ENCODE measurements at places on chromosomes 12 and 14. TPM values are rescaled to one million over a fixed set of nuclear protein-coding genes. Genes with fewer than 3 reads are reported as not detected.

- DNase-seq = peak; percentile 63
- peaks cover 4% of the 10 kb centered on the region for H3K36me3 ChIP-seq
- H3K4me3 ChIP-seq = no peak overlapping the region
- H3K27me3 ChIP-seq = peaks cover 51% of the 10 kb centered on the region
- H3K4me1 ChIP-seq = peaks cover 32% of the 10 kb centered on the region
- no peak overlapping the region for H3K27ac ChIP-seq
Observed at GRCh38 chr14:56002876-56003625, 115.2 kb upstream of the PELI2 start.

DNA sequence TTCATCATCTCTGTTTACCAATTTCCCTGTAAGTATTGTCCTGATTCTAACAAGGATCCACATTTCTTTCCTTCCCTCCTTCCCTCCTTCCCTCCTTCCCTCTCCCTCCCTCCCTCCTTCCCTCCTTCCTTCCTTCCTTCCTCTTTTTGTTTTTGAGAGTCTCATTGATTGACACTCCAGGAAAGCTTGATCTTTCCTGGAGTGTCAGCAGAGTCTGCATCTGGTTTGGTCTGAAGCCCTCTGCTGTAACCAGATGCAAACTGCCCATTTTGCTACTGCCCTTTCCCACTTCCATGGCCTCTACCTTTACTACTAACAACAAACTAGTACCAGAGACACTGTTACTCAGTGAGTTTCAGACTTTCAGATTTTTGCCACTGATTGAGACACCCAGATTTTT lies 14.4 kb upstream of the OR6C65 start:
- no peaks in the 10 kb centered on the region for H3K36me3 ChIP-seq
- no peaks in the 10 kb centered on the region for H3K4me1 ChIP-seq
- no peaks in the 10 kb centered on the region for H3K27me3 ChIP-seq
- no peak for DNase-seq

GRCh38 chr12:55906056-55906455 lies 21.6 kb downstream of the PYM1 start:
- no peak overlapping the region for H3K4me3 ChIP-seq
- H3K4me1 ChIP-seq = peaks cover 8% of the 10 kb centered on the region
- H3K27ac ChIP-seq = no peak overlapping the region
- no peaks in the 10 kb centered on the region for H3K27me3 ChIP-seq
- H3K36me3 ChIP-seq = peaks cover 7% of the 10 kb centered on the region
- no peak for DNase-seq

- no peaks in the 10 kb centered on the region for H3K4me1 ChIP-seq
- H3K27me3 ChIP-seq = peaks cover 24% of the 10 kb centered on the region
- H3K36me3 ChIP-seq = peaks cover 10% of the 10 kb centered on the region
- no peak for DNase-seq
- H3K27ac ChIP-seq = no peak overlapping the region
Observed at GRCh38 chr14:103207388-103208072, 84.3 kb downstream of the TNFAIP2 start.

- H3K27me3 ChIP-seq = peaks cover 12% of the 10 kb centered on the region
- H3K27ac ChIP-seq = no peak overlapping the region
- no peak overlapping the region for H3K4me3 ChIP-seq
- H3K36me3 ChIP-seq = no peaks in the 10 kb centered on the region
- H3K4me1 ChIP-seq = peaks cover 24% of the 10 kb centered on the region
Observed at GRCh38 chr14:104665114-104665656, 24.2 kb upstream of the INF2 start.

- no peaks in the 10 kb centered on the region for H3K36me3 ChIP-seq
- peak overlapping the region; percentile 92 for H3K27ac ChIP-seq
- H3K4me1 ChIP-seq = peaks cover 30% of the 10 kb centered on the region
- peak overlapping the region; percentile 89 for H3K4me3 ChIP-seq
Observed at GRCh38 chr14:66507181-66507721, 696 bp upstream of the GPHN start.

GRCh38 chr12:110742718-110743570 lies at the start of gene PPP1CC:
TSS of gene PPP1CC (minus strand) at chr12:110742891. CDS start at chr12:110742707, 184 bp downstream.
- no peaks in the 10 kb centered on the region for H3K27me3 ChIP-seq
- peaks cover 31% of the 10 kb centered on the region for H3K36me3 ChIP-seq
- H3K27ac ChIP-seq = peak within 1 kb of the TSS; percentile 99
- peak; percentile 94 for DNase-seq
- H3K4me3 ChIP-seq = peak within 1 kb of the TSS; percentile 99

GRCh38 chr12:110591451-110592051 lies 8.4 kb upstream of the PPTC7 start:
- H3K27ac ChIP-seq = peak overlapping the region; percentile 93
- peaks cover 23% of the 10 kb centered on the region for H3K4me1 ChIP-seq
- no peaks in the 10 kb centered on the region for H3K36me3 ChIP-seq
- H3K4me3 ChIP-seq = no peak overlapping the region
- DNase-seq = peak; percentile 8

- DNase-seq = no peak
- H3K4me1 ChIP-seq = peaks cover 9% of the 10 kb centered on the region
- no peak overlapping the region for H3K27ac ChIP-seq
- no peaks in the 10 kb centered on the region for H3K27me3 ChIP-seq
- H3K36me3 ChIP-seq = no peaks in the 10 kb centered on the region
Observed at GRCh38 chr12:53353257-53353655, 17.1 kb upstream of the SP7 start.

GRCh38 chr12:57518176-57518919 lies 2.0 kb downstream of the DDIT3 start:
- H3K27ac ChIP-seq = peak overlapping the region; percentile 100
- peak overlapping the region; percentile 94 for H3K4me3 ChIP-seq
- H3K36me3 ChIP-seq = peaks cover 62% of the 10 kb centered on the region
- peaks cover 41% of the 10 kb centered on the region for H3K4me1 ChIP-seq
- H3K27me3 ChIP-seq = no peaks in the 10 kb centered on the region

- H3K27me3 ChIP-seq = peaks cover 44% of the 10 kb centered on the region
- H3K4me1 ChIP-seq = peaks cover 7% of the 10 kb centered on the region
- H3K27ac ChIP-seq = no peak overlapping the region
- H3K4me3 ChIP-seq = no peak overlapping the region
- H3K36me3 ChIP-seq = no peaks in the 10 kb centered on the region
Observed at GRCh38 chr14:61932974-61933373, 170.8 kb downstream of the SNAPC1 start.

DNA sequence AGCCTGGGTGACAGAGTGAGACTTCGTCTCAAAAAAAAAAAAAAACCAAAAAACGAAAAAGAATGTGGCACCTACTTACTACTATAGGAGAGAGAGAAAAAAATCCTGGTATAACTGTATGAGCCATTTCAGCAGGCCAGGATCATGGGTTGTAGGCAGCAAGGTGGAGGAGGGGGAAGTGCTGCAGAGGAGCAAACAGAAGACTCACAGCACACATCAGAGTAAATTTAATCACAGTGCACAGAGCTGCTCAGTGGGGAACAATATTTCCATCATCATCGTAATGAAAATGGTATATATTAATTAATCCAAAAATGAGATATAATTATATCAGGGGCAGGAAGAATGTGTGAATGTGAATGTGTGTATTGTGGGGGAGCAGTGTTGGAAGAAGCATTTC lies 175.8 kb downstream of the SLC2A13 start:
- DNase-seq = no peak
- no peaks in the 10 kb centered on the region for H3K36me3 ChIP-seq
- no peaks in the 10 kb centered on the region for H3K4me1 ChIP-seq
- no peaks in the 10 kb centered on the region for H3K27me3 ChIP-seq
- H3K27ac ChIP-seq = no peak overlapping the region

DNA sequence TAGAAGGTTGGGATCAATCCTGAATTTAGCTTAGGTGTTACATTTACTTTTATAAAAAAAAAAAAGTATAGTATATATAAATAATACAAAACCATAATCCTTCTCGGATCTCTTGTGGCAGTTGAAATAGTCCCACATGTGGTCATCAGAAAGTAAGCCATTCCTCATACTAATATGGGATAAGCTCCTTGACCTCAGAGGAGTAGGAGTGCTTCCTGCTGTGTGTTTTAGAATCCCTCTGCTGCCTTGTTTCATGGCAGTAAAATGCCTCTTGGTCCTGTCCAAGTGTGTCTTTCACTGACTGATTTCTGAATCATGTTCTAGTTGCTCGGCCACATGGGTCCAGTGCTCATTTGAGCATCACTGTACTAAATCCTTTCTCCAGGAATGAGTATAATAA lies 117.0 kb downstream of the NTN4 start:
- no peaks in the 10 kb centered on the region for H3K36me3 ChIP-seq
- H3K27ac ChIP-seq = no peak overlapping the region
- no peaks in the 10 kb centered on the region for H3K4me1 ChIP-seq
- peaks cover 1% of the 10 kb centered on the region for H3K27me3 ChIP-seq
- H3K4me3 ChIP-seq = no peak overlapping the region

DNA sequence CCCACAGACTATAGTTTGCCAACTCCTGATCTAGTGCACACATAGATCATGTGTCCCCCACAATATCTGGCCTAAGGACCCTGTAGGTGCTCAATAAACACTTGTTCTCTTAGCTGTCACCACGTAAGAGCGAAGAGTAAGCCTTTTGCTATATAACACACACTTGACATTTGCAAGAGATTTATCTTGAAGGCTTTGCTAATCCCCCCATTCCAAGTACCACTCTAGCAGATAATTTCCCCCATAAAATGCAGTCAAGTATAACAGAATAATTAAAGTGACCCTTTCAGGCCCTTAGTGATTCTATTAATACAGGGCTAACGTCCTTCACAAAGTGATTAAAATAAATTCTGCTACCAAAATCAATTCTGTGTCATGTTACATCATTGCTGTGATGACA lies 87.5 kb downstream of the PLXNC1 start:
- peaks cover 14% of the 10 kb centered on the region for H3K36me3 ChIP-seq
- DNase-seq = no peak
- H3K4me3 ChIP-seq = no peak overlapping the region
- no peaks in the 10 kb centered on the region for H3K4me1 ChIP-seq

DNA sequence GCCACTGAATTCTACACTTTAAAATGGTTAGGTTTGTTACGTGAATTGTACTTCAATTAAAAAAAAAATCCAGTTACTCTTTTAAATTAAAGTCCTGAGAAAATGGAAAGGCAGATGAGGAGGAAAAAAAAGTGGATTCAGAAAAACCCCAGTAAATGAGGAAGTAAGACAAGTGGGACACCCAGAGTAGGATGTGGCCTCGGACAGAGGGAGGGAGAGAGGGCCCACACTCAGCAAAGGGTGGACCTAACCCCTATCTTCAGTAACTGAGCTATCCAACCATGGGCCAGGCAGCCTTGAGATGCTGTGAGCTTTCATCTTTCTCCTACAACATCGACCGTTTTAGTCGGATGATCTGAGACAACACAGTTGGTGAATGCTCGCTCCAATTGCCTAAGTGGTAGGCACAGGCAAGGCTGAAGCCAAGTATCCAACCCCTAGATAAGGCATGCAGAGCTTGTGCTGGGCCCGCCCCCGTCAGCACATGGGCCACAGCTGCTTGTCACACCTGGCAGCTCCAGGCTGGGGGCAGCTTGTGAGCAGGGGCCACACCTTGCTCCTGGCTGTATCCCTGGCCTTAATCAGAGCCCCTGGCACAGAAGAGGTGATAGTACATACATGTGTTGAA lies 142.1 kb downstream of the TTC7B start:
- no peaks in the 10 kb centered on the region for H3K27me3 ChIP-seq
- H3K4me1 ChIP-seq = peaks cover 31% of the 10 kb centered on the region
- H3K4me3 ChIP-seq = no peak overlapping the region
- DNase-seq = no peak
- H3K36me3 ChIP-seq = peaks cover 3% of the 10 kb centered on the region

DNA sequence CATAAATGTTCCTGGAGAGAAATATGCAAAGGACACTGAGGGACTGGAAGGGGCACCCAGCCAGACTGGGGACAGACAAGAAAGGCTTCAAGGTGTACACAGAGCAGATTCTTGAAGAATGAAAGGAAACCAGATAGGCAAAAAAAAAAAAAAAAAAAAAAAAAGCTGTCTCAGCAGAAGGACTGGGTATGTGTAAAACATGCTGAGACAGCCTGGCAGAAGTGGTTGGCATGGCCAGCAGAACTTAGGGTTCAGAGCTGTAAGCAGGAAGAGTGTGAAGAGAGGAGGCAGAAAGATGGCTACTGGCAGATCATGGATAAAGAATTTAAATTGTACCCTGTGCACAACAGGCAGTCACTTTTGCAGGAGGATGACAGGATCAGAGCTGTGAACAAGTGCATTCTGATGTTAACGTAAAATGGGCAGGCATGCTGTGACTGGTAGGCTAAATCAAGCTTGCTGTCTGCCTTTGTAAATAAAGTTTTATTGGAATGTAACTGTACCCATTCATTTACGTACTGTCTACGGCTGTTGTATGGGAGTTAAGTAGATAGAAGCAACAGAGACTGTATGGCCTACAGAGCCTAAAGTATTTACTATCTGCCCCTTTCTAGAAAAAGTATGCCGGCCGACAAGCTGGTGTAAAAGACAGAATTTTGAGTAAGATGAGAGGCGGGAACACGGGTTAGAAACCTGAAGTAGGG lies 42.2 kb downstream of the UBR7 start:
- H3K4me1 ChIP-seq = no peaks in the 10 kb centered on the region
- H3K36me3 ChIP-seq = peaks cover 10% of the 10 kb centered on the region
- no peaks in the 10 kb centered on the region for H3K27me3 ChIP-seq
- H3K27ac ChIP-seq = no peak overlapping the region

- peaks cover 2% of the 10 kb centered on the region for H3K36me3 ChIP-seq
- no peak for DNase-seq
- no peak overlapping the region for H3K27ac ChIP-seq
- peaks cover 6% of the 10 kb centered on the region for H3K4me1 ChIP-seq
Observed at GRCh38 chr12:91952916-91953315, 192.7 kb downstream of the BTG1 start.

- no peaks in the 10 kb centered on the region for H3K36me3 ChIP-seq
- H3K4me3 ChIP-seq = no peak overlapping the region
- no peak for DNase-seq
- no peak overlapping the region for H3K27ac ChIP-seq
Observed at GRCh38 chr14:84688297-84689025, 841.5 kb upstream of the FLRT2 start.

DNA sequence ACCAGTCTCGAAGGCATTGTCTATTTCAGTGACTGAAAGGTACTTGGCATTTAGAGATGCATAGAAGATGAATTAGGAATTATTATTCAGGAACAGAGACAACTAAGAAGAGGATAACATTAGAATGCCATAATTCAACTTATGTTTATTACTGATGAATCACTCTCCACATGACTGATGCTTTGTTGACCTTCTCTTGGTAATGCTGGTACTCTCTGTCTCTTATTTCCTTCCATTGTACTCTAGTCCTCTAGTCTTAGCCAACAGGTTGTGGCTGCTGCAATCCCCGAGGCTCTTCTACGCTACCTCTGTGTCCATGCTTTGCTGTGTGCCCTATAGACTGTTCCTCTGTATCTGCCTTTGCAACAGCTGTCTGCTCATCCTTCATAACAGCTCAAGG lies 652.9 kb downstream of the NRXN3 start:
- no peak for DNase-seq
- H3K36me3 ChIP-seq = no peaks in the 10 kb centered on the region
- no peaks in the 10 kb centered on the region for H3K27me3 ChIP-seq
- no peak overlapping the region for H3K27ac ChIP-seq
- no peak overlapping the region for H3K4me3 ChIP-seq

- no peak overlapping the region for H3K27ac ChIP-seq
- peaks cover 2% of the 10 kb centered on the region for H3K27me3 ChIP-seq
- H3K36me3 ChIP-seq = no peaks in the 10 kb centered on the region
- no peak for DNase-seq
Observed at GRCh38 chr12:38113991-38114390, 202.6 kb upstream of the ALG10B start.

Gene DAAM1
- 8.3 TPM for total RNA-seq

Gene FBXO34
- 22.0 TPM for total RNA-seq

Gene PLD4
- not detected for total RNA-seq

Gene GPD1
- 0.10 TPM for total RNA-seq

Gene KCNMB4
- 1.3 TPM for total RNA-seq

Gene FZD10
- total RNA-seq = not detected

Gene NGDN
- 42.1 TPM for total RNA-seq

Gene POLE2
- total RNA-seq = 43.4 TPM

Gene CACNA1C
- total RNA-seq = 0.12 TPM

Gene SYNDIG1L
- total RNA-seq = not detected

Gene SLC25A21
- not detected for total RNA-seq

Gene SLC6A13
- total RNA-seq = not detected

Gene TAS2R8
- not detected for total RNA-seq

Gene LMO3
- total RNA-seq = not detected

Measured in activated CD4-positive, alpha-beta memory T cell treated with anti-CD3 and anti-CD28 coated beads for 36 hours (primary cell).